ENCODE measurements at places on chromosomes 4 and X. TPM values are rescaled to one million over a fixed set of nuclear protein-coding genes. Genes with fewer than 3 reads are reported as not detected.
A peak's percentile ranks its signal among the peaks of the same experiment; 100 is the strongest.

DNA sequence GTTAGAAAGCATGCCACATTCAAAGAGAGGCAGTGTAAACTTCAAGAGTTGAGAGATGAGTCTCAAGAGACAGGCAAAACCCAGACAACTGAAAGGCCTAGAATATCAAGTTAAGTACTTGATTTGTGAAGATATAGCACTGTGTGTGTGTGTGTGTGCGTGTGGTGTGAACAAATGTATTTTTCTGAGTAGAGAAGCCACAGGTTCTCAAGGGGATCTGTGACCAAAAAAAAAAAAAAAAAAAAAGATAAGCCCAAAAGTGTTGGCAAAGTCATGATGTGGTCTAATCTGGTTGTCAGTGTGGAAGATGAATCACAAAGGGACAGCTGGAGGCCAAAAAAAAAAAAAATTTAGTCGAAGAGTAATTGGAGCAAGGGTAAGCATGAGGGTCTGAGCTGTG, 3.9 kb downstream of the RIPPLY1 start:
- DNase-seq, result no peak

GRCh38 chrX:69029771-69030170, 135.5 kb downstream of the PJA1 start:
- DNase-seq, result no peak

DNA sequence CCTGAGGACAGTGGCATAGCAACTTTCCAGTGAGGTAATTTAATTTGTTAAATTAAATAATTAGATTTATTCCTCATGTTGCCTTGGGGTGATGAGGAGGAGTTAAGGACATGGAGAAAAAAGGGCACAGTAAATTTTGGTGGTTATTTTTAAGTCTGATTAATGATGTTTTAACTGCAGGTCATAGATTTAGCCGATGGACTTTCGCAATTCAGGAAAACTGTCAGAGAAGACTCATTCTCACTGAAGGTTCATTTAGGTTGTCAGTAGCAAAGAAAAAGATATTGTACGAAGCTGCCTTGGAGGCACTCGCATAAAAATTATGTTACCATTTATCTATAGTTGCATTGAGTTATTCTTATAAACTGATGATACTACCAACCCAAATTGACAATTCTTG, 164.2 kb upstream of the PITX2 start:
- no peak for DNase-seq

DNA sequence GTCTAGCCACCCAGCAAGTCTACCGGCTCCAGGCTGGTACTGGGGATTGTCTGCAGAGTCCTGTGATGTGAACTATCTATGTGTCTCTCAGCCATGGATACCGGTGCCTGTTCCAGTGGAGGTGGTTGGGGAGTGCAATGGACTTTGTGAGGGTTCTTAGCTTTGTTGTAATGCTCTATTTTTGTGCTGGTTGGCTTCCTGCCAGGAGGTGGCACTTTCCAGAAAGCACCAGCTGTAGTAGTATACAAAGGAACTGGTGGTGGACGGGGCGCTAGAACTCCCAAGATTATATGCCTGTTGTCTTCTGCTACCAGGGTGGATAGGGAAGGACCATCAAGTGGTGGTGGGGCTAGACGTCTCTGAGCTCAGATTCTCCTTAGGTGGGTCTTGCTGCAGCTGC, 306.4 kb upstream of the POF1B start:
- no peak for DNase-seq

GRCh38 chrX:131565909-131566308, 22.0 kb downstream of the OR13H1 start:
- DNase-seq, result no peak

DNA sequence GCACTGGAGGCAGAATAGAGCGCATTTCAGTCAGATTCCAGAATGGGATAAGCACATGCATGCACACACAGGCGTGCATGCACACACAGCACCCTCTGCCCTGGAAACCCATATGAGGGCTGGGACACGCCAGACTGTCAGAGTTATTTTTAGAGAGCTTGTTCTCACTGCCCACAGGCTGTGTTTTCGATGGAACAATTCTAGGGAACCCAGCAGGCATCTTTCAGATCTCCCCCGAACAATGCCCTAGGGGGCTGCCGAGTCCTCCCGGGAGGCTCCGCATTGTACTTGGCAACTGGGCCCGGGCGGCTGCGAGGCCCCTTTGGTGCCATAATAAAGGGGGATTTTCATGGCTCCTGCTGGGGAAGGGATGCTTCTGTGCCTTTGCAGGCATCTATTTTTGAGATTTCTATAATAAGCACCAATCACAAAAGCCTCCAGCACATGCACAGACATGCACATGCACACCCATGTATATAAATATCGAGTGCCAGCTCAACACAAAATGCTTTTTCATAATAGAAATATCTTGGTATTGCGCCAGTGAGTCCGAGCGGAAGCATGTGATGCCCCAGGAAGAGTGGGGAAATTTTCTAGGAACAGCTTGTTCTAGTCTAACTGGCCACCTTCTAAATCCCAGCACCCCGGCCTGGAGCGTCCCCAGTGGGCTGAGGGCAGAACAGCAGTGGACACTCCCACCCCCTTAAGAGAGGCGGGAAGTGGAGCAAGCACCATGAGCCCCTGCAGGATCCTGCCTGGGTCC, 88.5 kb downstream of the PHKA2 start:
- DNase-seq, result no peak

DNA sequence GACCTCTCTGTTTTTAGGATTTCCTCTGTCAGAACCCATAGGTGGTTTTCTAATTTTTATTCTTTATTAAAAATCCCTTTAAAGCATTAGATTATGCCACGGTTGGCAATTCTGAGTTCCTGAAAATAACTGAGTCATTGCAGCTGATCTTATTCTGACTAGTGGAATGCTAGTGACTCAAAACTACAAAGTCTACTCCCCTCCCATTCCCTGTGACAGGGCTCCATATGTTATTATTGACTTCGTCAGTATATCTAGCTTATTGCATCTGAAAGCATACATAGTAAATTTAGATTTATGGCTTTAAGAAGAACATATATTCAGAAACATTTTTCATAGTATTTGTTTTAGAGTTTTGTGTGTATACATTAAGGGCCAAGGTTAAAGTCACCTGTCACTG, 38.5 kb downstream of the HERC3 start:
- DNase-seq, result peak; percentile 12

DNA sequence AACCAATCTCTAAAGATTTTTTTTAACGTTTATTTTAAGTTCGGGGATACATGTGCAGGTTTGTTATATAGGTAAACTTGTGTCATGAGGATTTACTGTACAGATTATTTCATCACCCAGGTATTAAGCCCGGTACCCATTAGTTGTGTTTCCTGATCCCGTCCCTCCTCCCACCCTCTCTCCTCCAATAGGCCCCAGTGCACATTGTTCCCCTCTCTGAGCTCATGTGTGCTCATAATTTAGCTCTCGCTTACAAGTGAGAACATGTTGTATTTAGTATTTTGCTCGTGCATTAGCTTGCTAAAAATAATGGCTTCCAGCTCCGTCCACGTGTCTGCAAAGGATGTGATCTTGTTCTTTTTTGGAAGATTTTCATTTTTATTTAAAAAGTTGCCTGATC, 2309.4 kb upstream of the AGA start:
- no peak for DNase-seq

DNA sequence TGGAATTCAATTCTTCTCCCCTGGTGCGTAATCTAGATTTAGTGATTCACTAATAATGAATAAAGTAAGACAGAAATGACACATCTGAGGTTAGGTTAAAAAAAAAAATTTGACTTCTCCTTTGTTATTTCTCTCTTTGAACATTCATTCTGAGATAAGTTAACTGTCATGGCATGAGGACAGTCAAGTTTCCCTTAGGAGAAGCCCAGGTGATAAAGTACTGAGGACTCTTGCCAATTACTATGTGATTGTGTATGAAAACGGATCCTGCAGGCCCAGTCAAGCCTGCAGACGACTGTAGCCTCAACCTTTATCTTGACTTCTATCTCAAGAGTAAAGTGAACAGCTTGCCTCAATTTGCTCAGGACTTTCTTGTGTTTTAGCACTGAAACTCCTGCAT, 293.2 kb downstream of the PRR32 start:
- no peak for DNase-seq

GRCh38 chrX:96183843-96184242, 500.8 kb upstream of the DIAPH2 start:
- DNase-seq, result no peak

- peak; percentile 65 for DNase-seq
These were observed 33.3 kb downstream of the BBS12 start for GRCh38 chr4:122765692-122766352.

- DNase-seq, result no peak
These were observed 49.3 kb upstream of the CLDN34 start for GRCh38 chrX:9917861-9918260.

- DNase-seq, result no peak
These were observed 28.5 kb downstream of the TRIM2 start for GRCh38 chr4:153232768-153233167.

- no peak for DNase-seq
These were observed 53.3 kb downstream of the JADE1 start for GRCh38 chr4:128862608-128863311.

DNA sequence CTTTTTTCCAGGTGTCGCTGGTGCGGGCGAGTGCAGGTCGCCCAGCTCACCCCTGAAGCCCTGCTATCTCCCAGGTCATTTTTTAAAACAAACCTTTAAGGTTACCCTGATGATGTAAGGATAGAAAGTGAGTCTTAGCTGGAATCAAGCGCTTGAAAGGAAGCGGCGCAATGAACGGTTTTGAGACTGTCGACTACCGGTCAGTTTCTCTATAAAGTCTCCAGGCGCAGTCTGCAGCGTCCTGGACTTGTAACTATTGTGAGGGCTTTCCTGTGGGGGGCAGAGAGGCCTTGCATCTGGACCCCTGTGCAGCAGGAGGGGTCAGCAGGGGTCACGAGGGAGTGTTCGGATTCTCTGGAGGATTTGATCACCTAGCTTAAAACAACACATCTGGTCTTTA, 1.6 kb downstream of the KIT start:
- DNase-seq, result no peak

GRCh38 chr4:34733185-34733941, 1511.0 kb downstream of the ARAP2 start:
- peak; percentile 15 for DNase-seq

- peak; percentile 14 for DNase-seq
These were observed 132.1 kb upstream of the LDB2 start for GRCh38 chr4:17030543-17030942.

DNA sequence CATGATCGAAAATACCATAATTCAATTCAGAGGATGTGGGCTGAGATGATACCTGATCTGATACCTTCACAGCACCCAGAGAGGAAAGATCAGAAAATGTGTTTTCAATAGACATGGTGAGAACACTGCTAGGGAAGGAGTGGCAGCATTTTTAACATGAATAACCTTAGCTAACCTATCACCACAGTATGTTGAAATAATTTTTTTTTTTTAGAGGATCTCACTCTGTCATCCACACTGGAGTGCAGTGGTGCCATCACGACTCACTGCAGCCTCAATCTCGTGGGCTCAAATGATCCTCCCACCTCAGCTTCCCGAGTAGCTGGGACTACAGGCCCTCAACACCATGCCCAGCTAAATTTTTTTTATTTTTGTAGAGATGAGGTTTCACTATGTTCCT, 90.5 kb upstream of the RAPGEF2 start:
- DNase-seq, result no peak

GRCh38 chr4:2044119-2044485, 15.0 kb upstream of the NAT8L start:
- DNase-seq, result no peak

GRCh38 chrX:12089740-12090139, 48.5 kb upstream of the FRMPD4 start:
- DNase-seq, result no peak

DNA sequence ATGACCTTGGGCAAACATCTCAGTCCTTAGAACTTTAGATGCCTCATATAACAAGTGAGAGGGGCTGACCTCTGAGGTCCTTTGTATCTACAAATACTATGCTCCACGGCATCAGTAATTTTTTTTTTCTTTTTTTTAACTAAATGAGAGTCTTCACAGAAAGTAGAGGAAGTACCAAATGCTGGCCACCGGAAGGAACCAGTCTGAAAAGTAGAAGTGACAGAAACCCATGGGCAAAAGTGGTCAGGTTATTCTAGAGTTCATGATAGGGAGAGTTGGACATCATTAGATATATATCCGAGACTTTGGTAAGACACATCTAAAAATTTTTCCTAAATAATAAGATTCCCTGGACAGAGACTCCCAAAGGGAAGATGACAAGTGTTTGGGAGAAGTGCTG, 53.7 kb downstream of the COQ2 start:
- DNase-seq, result no peak

DNA sequence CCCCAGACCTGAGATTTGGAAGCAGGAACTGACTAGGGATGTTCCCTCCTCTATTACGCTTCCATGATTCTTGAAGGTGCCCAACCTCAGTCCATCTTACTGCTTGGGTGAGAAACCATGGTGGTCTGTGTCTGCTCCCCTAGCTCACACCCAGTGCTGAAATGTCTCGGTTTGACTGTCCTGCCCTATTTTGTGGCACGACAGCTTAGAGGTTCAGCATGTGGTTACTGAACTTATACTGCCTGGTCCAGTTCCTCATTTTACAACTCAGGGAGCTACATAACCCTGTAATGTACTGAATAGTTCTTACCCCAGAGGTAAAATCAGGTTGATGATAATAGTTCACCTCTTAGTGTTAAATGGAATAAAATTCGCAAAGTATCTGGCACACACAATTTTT, 203.1 kb downstream of the RBM46 start:
- no peak for DNase-seq

DNA sequence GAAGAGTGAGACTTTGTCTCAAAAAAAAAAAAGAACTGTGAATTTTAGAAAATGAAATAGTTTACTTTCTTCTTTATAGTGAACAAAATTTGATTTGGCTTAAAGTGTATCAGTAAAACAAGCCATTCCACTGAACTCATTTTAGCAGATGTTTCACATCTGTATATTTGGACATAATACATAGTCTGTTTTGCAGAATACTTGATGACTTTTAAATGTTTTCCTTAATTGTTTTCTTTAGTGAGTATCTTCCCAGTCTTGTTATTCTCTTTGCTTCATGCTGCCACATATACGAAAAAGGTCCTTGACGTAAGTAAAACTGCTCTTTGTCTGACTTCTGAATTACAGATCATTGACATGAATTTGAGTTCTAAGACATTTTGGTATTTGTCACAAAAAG, 8.3 kb downstream of the TMEM33 start:
- DNase-seq, result no peak

GRCh38 chr4:107210450-107211239, 174.5 kb upstream of the DKK2 start:
- DNase-seq, result peak; percentile 27

GRCh38 chr4:8229331-8229975, 30.4 kb downstream of the SH3TC1 start:
- no peak for DNase-seq

The RBMXL3 gene
- not detected for total RNA-seq

The SMR3B gene
- total RNA-seq, result not detected

The KDR gene
- 0.48 TPM for total RNA-seq

The CD38 gene
- total RNA-seq, result 0.40 TPM

The CCDC149 gene
- 11.0 TPM for total RNA-seq

The ARMCX6 gene
- 23.8 TPM for total RNA-seq

The PABPC4L gene
- total RNA-seq, result 0.97 TPM

The CTAG1B gene
- not detected for total RNA-seq

The DMRTC1B gene
- total RNA-seq, result not detected

The OTUD6A gene
- not detected for total RNA-seq

The FATE1 gene
- total RNA-seq, result not detected

The AREG gene
- total RNA-seq, result not detected

The RTL5 gene
- total RNA-seq, result 0.18 TPM

The LUZP4 gene
- total RNA-seq, result not detected

The COMMD8 gene
- 59.7 TPM for total RNA-seq

The DUX4 gene
- total RNA-seq, result not detected

The DIPK2B gene
- not detected for total RNA-seq

The GLUD2 gene
- total RNA-seq, result 2.6 TPM

Data from Daoy (cell line).